Stimulated activated CD8-positive, alpha-beta memory T cell treated with anti-CD3 and anti-CD28 coated beads, Interleukin-15, amount 100 ng/mL, for 24 hours (primary cell): ENCODE measurements at places on chromosomes 1 and 21.

GRCh38 chr1:14961661-14962267 is 191.8 kb upstream of the TMEM51 start:
- DNase-seq = no peak

GRCh38 chr21:43318841-43319781 is 107.8 kb downstream of the SIK1 start:
- no peak for DNase-seq

DNA sequence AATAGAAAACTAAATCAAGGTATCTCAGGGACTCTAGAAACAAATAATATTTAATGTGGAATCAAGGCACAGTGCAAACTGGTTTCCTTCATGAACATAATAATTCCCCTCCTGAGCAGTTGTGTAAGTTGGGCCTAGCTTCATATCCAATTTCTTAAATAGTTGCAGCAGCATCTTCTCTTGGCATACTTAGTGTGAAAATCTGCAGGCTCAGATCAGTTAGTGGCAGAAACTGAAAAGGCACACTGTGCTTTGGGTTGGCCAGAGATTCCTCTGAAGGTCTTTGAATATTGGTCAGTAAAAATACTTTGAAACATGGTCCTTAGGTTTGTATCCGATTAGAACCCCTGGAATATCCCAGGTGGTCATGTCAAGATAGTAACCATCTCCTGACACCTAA is 52.5 kb downstream of the CHRM3 start:
- no peak for DNase-seq

DNA sequence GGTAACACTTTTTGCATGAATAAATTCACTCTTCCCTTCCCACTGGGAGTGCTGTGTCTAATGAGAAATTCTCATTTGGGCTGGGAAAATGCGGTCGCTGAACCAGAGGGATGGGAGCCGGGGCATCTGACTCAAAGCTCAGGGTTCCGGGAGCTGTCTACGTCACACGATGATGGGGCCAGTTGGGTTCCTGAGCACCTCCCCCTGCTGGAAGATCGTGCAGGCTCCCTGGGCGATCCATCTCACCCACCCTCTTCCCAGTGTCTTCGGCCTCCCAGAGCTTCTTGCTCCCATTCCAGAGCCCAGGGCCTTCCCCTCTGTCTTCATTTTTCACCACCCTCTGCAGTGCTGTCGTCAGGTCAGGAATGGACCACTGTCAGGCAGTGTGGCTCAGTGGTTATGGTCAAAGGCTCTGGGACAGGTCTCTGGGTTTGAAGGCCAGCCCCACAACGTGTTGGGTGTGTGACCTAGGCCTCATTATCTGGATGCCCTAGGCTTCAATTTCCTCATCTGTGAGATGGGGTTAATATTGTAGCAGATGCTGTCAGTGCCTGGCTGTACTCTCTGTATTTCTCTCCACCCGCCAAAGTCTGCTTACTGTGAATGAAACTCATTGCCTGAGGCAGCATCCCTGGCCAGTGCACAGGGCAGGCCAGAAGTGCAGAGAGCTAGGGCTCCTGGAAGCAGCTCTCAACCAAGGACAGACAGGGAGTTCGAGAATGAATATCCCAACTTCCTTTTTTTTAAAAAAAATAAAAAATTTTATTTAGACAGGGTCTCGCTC is 31.8 kb downstream of the IGSF21 start:
- DNase-seq = no peak

- DNase-seq = no peak
Measured at GRCh38 chr1:43688594-43689000, 18.7 kb upstream of the ST3GAL3 start.

DNA sequence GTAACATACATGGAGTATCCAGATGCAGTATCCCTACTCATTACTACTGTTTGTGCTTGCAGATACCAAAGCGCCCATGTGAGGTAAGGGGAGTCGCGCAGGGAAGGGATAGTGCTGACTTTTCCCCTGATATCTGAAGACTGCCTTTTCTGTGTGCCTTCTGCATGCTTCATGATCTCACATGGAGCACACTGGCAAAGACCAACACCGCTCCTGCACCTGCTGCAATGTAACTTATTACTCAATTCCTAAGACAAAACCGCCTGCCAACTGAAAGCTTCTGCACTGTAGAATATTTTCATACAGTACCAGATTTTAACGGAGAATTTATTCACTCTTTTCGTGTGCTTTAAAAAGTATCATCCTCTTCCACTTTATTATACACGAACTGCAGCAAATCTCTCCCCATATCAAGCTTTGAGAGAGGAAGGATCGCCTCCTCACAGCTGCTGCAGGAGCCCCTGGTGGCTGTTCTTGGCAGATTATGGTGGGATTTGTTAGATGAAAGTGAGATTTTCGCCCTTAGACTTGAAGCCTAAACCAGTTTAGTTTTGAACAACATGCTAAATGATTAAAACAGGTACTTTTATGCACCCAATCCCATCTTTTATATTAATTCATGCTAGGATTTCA is 99.1 kb downstream of the PTPN14 start:
- DNase-seq = no peak

DNA sequence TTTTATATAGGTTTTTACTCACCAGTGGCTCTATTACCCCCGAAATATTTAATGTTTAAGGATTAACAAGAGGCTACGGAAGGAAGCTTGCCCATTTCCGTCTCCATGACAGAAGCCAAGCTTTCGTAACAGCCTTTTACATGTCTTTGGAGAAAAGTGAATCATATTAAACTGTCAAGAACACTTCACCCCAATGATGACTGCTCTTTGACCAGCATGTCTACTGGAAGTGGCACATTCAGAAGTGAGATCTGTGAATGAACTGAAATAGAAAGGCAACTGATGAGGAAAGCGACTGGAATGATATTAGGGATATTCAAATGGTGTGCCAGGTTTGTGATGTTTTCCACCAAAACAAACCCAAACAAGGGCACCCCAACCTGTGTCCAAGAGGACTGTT is 8.5 kb upstream of the PRDM15 start:
- no peak for DNase-seq

DNA sequence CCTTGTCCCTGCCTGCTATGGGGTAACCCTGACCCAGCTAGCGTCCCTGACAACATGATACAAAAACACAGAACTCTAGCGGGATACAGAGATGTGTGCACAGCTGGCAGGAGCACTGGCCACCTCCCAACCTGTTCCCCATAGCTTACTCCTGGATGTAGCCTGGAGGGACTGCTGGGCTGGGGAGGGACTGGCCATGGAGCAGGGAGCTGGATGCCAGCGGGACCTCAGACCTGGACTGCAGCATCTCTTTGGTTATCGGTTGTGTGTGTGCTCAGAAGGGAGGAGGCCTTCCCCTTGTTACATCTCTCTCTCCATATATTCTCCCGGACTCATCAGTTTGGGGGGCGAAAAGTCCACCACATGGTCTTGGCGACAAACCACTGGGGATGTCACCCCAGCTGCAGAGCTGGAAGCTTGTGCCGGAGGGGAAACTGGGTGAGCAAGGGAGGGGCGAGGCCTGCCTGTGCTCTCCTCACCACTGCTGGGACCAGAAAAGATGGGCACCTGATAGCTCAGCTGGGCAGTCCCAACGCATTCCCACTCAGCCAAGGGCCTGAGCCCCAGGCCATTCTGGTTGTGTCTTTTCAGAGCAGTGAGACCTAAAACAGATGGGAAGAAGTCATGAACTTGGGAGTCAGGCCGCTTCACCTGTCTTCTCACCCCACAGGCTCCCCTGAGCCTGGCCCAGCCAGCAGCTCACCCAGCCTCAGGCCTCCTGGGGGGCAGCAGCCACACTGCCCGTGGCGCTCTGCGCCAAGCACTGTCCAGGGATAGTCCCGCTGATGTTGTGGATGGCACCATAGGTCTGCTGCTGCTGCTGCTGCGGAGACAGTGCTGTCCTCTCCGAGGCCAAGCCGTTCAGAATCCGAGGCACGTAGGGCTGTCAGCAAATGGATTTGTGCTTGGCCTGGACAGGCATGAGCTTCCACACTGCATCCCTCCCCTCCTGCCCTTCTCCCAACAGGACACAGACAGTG is 35.6 kb downstream of the TMEM63A start:
- no peak for DNase-seq

- no peak for DNase-seq
Measured at GRCh38 chr1:87584586-87584985, 255.9 kb downstream of the LMO4 start.

DNA sequence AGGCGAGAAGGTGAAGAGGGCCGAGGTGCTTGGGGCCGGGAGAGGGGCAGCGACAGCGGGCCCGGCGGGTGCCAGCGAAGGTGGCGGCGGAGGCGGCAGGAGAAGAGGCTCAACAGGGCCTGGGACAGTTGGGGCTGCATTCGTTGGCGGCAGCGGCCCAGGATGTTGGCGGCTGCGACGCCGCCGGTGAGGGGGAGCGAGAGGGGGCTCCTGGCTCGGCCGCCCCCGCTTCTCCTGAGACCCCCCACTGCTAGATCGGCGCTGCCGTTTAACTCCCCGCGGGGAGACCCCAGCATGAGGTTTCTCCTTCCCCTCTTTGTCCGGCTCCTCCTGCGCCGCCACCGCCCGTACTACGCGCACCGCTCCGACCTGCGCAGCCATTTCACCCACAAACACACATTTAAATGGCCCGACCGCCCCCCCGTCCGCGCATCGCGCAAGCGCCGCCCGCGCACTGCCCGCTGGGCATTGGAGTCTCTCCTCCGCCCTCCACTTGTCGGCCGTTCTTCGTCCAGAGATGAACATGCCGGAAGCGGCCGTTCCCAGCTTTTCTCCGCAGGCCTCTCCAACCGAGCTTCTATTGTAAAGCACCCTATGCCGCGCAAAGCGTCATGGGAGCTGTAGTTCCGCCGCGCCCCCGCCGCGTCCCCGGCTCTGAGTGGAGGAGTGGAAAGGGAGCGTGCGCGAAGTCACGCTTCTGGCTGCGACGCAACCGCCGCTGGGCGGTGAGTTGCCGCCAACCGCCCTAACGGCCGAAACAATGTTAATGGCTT is at the start of gene RSBN1:
Gene RSBN1, minus strand, starts transcription at position 589 of the 773 bp plus-strand sequence. Its CDS starts 64 bp downstream, at position 525.
- DNase-seq = peak; percentile 88

DNA sequence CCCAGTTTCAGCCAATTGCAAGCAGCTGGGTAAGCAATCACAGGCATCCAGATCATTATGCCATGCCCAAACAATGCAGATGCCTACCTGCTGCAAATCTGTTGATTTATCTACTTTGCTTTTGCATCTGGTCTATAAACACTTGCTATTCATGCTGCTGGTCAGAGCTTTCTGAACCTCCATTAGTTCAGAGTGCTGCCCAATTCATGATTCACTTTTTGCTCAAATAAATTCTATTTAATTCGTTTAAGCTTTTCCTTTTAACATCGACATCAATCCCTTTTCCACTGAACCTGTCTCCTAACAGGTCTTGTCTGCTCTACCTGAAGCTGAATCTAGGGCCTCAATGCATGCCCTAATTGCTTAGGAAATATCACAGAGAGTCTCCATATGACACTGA is 99.4 kb upstream of the C1orf87 start:
- no peak for DNase-seq

- DNase-seq = no peak
Measured at GRCh38 chr1:226643177-226643576, 94.6 kb downstream of the STUM start.

DNA sequence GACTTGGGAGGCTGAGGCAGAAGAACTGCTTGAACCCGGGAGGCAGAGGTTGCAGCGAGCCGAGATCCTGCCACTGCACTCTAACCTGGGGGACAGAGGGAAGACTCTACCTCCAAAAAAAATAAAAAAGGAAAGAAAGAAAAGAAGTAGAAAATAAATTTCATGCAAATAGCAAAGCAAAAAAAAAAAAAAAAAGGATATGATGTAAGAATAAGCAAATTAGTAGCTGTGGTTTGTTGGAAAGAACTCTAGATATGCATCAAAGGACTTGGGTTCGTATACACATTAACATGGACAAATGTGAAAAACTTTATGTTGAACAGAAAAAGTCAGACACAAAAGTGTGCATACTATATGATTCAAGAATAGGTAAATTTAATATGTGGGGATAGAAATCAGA is 11.9 kb downstream of the WASF2 start:
- DNase-seq = no peak

DNA sequence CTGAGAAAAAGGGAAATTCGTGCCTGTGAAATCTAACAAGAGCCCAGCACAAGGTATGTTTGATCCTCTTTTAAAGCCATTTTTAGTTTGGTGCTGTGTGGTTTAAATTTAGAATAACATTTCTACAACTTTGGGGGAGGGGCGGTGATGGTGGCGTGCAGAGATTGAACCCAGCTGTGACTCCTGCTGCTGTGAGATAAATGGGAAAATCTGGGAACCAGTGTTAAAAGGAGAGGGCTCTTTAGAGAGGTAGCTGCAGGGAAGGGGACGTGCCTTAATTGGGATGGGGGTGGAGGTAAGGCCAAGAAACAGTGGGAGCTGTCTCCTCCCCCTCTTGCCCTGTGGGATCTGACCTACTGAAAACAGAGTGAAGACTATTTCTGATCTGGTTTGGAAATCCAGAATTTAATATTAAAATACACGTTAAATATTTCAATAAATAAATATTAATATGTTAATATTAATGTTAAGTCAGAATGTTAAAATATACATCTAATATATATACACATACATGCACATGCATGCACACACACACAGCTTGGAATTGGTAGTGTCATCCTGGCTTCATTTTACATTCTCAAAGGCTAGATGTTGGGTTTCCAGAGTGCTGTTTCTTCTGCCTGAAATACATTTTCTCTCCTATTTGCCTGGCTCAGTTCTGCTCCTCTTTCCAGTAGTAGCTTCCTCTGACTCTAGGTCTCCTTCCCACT is 30.1 kb upstream of the DNAJC6 start:
- no peak for DNase-seq

- no peak for DNase-seq
Measured at GRCh38 chr1:231803353-231803752, 176.8 kb downstream of the DISC1 start.

GRCh38 chr1:160207771-160208556 is 2.8 kb downstream of the PEA15 start:
- DNase-seq = no peak

DNA sequence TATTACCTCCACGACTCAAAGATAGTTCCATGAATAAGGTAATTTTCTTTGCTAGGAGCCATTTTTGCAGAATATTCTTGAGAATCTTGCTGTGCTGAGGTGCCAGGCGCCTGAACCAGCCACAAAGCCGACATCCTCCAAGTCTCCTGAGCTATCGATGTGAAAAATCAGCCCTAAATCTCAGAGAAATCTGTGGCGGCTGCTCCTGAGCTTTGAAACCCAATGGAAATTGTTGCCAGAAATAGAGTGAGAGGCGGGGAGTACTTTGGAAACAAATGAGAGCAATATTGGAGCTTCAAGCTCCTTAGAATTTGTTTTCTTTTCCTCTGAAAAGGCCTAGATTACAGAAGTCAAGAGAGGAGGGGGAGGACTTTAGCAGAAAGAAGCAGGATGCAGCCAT is 6.3 kb downstream of the CAMK1G start:
- DNase-seq = no peak

DNA sequence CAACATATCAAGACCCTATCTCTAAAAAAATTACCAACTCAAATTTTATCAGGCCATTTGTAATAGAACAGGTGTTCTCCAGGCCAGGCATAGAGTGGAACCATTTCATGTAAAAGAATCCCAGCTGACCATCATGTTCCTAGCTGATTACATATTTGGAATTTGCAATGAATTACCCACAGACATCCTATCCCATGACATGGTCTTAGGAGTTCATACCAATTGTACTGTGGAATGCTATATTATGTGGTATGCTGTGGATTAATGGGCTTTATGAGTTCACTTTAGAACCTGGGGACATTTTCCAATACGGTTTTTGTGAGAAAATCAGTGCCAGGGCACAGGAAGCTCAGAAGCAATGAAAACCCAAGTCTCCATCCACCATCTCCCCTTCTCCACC is 110.3 kb downstream of the ZNF281 start:
- DNase-seq = no peak
